ENCODE measurements at places on chromosomes 1 and 21.

- DNase-seq = no peak
Observed at GRCh38 chr1:182255494-182255893, 136.1 kb downstream of the GLUL start.

- no peak for DNase-seq
Observed at GRCh38 chr1:115507901-115508300, 133.9 kb upstream of the VANGL1 start.

DNA sequence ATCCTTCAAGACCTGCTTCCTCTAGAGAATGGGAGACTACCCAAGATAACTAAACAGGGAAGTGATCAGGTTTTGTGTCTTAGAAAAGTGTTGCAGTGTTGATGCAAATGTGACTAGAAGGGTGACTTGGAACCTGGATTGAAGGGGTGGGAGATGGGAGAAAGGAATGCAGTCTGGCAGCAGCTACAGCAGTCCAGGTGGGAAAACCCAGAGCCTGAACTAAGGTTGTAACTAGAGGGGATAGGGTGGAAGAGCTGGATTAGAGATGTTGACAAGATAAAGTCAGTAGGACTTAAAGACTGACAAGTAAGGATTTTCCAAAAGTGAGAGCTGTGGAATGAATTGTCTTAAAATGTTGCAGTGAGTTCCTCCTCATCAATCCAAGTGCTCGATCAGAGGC lies 7.1 kb upstream of the SHISA4 start:
- DNase-seq = no peak

DNA sequence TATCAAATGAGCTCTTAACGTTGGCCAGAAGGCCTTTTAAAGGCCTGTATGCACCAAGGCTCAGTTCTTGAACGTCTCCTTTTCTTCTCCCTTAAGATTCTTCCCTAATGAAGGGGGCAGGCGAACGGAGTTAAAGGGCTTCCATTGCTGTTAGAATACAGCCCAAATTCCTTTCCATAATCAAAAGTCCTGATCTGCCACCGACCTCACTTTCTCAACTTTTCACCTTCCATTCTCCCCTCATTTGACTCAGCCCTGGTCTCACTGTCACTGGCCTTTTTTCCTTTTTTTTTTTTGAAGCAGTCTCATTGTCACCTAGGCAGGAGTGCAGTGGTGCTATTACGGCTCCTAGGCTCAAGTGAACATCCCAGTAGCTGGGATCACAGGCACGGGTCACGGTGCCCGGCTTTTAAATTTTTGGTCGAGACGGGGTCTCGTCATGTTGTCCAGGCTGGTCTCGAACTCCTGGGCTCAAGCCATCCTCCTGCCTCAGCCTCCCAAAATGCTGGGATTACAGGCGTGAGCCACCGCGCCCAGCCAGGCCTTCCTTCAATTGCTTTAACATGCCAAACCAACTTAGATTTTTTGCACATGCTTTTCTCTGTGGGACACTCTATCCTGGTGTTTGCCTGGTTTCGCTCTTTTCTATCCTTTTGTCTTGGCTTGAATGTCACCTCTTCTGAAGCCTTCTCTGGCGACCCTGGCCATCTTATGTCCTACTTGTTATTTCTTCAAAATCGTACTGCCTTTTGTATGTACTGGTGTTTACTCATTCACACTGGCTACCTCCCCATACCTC lies 612 bp upstream of the CMPK1 start:
- DNase-seq = no peak

DNA sequence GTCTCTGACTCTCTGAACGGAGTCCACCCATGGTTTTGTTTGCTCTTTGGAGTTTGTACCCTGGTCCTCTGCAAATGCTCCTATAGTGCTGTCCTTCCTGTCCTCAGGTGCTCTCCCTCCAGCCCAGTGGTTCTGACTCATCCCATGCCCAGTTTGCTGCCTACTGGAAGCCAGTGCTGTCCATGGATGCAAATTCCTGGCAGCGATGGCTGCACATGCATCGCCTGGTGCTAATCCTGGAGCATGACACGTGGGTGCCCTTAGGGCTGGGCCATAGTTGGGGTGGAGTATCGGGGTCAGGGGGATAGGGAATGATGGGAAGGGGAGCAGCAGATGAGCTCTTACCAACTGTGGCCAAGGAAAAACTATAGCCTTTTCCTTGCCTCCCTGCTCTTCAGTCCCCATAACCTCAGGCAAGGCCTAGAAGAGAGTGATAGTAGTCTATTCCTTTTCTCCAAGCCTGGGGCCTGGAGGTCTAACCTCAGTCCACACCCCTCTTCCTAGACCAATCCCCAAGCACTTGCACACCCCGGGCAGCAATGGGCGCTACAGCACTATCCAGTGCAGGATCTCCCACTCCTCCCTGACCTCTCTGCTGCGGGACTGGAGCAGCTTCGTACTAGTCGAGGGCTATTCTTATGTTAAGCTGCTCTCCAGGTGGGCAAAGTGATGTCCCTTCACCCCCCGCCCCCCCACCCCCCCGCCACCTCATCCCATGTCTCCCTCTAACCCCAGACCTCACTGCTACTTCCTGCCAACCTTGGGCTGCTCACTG lies 31.6 kb downstream of the HYI start:
- no peak for DNase-seq

GRCh38 chr21:36803051-36803645 lies 104.2 kb downstream of the SIM2 start:
- DNase-seq = no peak

- DNase-seq = no peak
Observed at GRCh38 chr1:19369396-19370090, 57.4 kb downstream of the SLC66A1 start.

DNA sequence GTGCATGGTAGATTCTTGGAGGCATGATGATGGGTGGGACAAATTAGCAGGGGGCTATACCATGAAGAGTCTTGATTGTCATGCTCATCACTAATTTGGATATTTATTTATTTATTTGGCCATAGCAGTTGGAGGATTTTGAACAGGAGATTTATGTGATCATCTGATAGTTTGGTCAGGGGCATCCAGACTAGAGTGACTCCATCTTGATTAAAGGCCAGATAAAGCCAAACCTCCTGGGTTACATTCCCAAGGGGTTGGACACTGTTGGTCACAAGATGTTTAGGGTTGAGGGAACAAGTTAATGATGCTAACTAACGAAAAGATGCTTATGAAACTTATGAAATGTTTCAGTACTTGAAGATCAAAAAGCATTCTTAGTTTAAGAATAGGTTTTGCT lies 139.8 kb downstream of the MAST2 start:
- DNase-seq = no peak

GRCh38 chr1:7100479-7100878 lies 315.2 kb downstream of the CAMTA1 start:
- DNase-seq = no peak

GRCh38 chr1:36343651-36344394 lies 20.4 kb upstream of the EVA1B start:
- no peak for DNase-seq

- DNase-seq = no peak
Observed at GRCh38 chr1:21781815-21782348, 1.1 kb downstream of the USP48 start.

GRCh38 chr21:16241479-16241963 lies 511.7 kb downstream of the USP25 start:
- DNase-seq = no peak

DNA sequence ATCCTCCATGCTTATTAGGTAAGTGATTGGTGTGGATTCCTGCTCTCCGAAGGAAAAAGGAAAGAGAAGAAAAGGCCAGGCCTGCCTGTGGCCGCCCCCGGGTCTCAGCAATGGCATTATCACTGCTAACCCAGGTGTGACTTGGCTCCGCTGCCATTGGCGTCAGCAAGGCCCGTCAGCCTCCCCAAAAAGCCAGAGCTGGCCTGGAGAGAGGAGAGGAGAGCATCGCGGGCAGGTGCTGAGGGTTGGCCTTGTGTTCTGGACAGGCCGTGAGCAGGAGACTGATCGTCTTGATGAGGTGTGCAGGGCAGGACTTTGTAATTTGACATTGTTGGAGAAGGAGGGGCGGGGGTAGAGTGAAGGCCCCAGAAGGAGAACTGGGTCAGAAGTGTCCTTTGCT lies 186.4 kb downstream of the CAMTA1 start:
- no peak for DNase-seq

DNA sequence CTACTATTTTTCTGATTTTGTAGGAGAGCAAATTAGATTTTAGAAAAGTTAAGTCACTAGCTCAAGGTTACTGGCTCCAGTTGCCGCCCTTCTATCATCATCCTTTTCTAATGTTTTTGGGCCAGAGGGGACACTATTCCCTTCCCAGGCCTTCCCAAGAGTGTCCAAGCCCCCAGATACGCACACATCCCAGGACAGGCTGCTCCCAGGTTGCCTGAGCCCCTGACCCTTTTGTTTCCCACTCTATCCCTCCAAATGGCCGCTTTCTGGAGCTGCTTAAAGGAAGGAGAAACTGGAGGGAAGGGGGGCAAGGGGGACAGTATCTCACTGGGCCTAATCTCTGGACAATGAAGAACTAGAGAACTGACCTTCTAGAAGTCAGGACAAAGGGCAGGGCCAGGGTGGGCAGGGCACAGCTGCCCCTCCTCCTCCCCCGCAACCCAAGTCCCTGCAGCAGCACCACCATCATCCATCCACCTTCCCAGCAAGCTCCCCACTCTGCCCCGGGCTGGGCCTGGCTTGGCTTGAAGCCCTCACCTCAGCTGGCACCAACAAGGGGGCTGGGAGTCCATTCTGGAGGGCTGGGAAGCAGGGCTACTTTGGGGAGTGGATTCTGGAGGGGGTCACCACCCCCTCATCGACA lies 1.1 kb upstream of the MAP7D1 start:
- DNase-seq = no peak

- no peak for DNase-seq
Observed at GRCh38 chr1:53367503-53368313, 39.8 kb upstream of the LRP8 start.

DNA sequence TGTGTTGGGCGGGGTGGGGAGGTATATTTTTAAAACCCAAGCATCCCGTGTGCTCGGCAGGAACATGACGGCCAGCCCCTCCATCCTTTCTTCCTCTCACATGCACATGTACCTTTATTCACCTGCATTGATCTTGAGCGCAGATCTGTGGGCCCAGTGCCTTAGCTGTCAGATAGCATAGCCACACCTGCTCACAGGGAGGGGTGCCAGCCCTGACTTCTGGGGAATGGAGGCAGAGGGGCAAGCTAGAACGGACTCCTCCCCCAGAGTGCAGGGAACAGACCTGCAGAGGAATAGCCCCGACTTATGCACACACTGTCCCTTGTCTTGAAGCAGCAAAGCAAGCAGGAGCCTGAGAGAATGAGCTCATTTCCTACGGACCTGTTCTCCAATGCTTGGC lies 56.1 kb downstream of the DESI2 start:
- no peak for DNase-seq

GRCh38 chr1:94335447-94335846 lies 82.7 kb upstream of the ABCD3 start:
- no peak for DNase-seq

DNA sequence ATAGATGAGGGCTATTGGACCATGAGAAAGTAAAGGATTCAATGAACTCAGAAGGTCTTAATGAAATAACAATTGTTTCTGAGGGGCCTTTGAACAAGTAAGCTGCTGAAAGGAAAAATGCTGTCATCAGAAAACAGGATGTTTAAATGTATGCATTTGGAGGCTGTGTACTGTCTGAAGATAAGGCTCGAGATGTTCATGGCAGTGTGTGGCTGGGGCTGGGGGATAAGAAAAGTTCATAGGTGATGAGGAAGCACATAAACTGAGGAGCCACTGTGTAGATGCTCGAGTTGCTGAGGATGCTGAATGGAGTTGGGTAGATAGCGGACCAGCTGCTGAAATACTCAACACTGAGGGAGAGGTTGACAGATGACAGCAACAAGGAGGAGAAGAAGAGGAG lies 17.8 kb downstream of the THEM4 start:
- no peak for DNase-seq

DNA sequence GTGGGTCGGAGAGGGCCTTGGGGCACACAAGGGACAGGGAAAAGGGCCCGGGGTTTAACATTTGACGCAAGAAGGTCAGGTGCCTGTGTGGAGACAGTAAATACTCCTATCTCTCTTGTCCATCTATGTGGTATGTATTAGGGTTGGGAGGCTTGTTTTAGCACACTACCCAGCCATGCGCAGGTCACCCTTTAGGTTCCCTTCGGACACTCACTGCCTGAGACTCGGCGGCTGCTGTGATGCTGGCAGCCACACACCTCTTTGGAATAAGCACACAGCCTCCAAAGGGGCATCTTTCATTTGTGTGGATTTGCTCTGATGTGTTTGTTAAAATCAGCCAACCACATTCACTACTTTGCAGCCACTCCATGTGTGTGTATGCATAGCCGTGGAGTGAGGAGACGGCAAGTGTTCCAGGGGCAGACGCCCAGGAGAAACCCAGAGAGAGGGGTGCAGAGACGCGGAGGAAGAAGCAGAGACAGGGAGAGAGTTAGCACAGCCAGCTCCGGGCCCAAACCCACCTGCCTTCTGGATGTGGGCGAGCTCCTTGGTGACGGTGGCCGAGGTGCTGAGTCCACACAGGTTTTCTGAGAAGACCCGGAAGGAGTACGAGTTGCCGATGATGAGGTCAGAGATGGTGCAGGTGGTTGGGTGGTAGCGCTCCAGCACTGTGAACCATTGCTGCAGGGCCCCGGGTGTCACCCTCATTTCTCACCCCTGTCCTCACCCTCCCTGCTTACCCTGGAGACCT lies 5.7 kb downstream of the MYBPH start:
- DNase-seq = no peak

Data from NCI-H187 (cell line).